ENCODE measurements at places on chromosomes 11 and 22.

- no peak for DNase-seq
These were observed 944 bp upstream of the SCGB1D2 start for GRCh38 chr11:62241095-62241494.

GRCh38 chr11:35639591-35640179 lies 21.4 kb downstream of the FJX1 start:
- no peak for DNase-seq

- no peak for DNase-seq
These were observed 3.9 kb downstream of the KLHL35 start for GRCh38 chr11:75428989-75429640.

GRCh38 chr11:43638717-43639116 lies 41.8 kb upstream of the HSD17B12 start:
- DNase-seq = no peak
